ENCODE measurements at places on chromosomes 1 and 21. TPM values are rescaled to one million over a fixed set of nuclear protein-coding genes. Genes with fewer than 3 reads are reported as not detected.

The FCER1A gene
- total RNA-seq: not detected

The FAM163A gene
- total RNA-seq: 1.00 TPM

The HAPLN2 gene
- total RNA-seq: 0.15 TPM

The ZSWIM5 gene
- under 0.01 TPM for total RNA-seq
